ENCODE measurements at places on chromosomes 7 and 10.

DNA sequence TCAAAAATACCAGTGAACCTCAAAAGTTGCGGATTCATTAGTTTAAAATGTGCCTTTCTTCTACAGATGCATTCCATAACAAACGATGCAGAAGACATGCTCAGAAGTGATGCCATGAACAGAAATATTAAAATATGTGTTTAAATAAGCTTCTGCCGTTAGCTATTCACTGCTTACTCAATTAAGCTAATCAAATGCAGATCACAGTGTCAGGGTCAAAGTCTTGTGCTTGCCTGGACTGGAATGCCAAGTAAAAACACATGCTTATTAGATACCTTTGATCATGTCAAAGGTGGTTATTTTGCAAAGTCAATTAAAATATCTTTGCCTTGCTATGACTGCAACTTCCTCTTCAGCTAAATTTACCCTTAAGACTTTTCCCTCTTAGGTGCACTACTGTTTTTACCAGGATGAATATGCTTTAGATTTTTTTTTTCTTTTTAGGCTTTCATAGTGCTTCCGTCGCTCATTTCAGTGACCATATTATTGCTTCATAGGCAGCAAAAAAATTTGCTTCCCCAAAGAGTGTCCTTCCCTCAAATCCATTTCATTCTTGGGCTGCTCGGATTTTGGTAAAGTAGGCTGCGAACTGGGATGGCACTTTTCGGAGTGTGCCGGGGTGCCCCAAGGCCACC, 905 bp downstream of the ASB13 start:
- no peak for DNase-seq

- DNase-seq: no peak
Observed at GRCh38 chr10:53003094-53003493, 230.5 kb upstream of the MBL2 start.

DNA sequence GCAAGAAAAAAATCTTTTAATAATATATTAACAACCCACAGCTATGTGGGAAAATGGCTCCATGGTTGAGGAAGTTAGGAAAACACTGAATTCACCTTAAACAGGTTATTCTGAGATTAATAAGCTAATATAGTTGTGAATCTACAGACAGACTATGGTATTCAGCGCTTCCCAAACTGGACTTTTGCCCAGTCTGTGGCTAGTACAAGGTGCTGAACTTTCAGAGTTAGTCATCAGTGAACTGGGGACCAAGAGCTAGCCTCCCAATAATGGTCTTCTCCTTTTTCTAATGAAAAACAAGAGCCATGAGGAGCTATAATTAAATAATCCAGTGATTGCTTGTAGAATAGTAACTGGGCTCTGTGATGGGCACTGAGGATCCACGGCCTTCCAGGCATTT, 65.3 kb downstream of the FRMPD2 start:
- DNase-seq: no peak

DNA sequence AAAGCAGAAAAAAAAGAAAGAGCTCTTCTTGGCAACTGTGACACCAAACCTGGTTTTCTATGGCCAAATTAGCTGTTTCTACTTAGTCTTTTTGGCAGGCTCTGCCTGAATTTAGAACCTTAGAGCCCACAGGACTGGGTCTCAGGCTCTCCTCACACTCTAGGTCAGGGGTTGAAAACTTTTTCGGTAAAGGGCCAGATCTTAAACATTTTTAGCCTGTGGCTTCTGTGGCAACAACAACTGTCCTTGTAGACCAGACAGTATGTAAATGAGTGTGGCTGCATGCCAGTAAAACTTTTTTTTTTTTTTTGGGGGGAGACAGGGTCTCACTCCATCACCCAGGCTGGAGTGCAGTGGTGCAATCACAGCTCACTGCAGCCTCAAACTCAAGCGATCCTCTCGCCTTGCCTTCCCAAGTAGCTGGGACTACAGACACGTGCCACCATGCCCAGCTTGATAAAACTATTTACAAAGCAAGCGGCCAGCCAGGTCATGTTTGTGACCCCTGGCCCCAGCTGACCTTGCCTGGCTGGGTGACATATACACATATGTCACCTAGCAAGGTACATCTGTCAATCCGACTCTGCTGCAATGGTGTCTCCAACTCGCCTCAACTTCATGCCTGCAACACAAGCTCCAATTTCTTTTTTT, 17.4 kb downstream of the KPNA7 start:
- no peak for DNase-seq

DNA sequence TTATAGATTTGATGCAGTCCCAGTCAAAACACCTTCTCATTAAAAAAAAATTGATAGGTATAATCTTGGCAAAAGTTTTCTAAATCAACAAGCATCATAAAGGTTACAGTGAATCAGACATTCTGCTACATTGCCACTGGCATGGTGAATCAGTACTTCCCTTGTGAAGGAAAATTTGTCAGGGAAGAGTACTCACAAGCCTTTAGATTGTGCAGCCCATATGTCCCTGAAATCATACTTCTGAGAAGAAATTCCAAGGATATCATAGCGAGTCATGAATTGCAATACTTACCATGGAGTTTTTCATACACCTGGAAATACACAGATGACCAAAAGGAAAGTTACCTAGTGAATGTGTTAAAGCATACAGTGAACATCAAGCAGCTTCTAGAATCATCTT, 17.2 kb downstream of the VSTM2A start:
- DNase-seq: no peak

DNA sequence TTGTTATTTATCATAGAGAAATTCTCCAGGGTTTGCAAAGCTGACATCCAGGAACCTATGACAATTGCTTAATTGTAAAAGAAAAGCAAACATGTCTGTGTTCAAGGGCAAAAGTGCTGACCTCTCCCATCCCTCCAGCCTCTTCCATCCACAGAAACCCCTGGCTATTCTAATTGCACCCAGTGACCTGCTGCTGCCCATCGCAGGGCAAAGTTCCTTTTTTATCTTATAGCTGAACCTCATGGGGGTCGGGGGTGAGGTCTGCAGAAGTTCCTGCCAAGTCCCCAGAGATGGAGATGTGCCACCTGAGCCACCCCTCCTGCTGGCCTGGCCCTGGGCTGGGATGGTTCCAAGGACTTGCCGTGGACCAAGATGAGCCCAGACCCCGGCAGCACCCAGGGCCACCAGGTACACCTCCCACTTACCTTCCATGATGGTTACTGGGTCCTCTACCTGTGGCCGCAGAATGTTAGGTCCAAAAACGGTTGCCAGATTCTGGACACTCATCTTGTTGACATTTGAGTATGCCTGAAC, 146.5 kb downstream of the MAPK8 start:
- DNase-seq: no peak

Measured in CD4-positive, alpha-beta T cell treated with Interleukin-4 for 4 hours (primary cell).